HL-60 (cell line): ENCODE measurements at places on chromosomes 5 and 9.

DNA sequence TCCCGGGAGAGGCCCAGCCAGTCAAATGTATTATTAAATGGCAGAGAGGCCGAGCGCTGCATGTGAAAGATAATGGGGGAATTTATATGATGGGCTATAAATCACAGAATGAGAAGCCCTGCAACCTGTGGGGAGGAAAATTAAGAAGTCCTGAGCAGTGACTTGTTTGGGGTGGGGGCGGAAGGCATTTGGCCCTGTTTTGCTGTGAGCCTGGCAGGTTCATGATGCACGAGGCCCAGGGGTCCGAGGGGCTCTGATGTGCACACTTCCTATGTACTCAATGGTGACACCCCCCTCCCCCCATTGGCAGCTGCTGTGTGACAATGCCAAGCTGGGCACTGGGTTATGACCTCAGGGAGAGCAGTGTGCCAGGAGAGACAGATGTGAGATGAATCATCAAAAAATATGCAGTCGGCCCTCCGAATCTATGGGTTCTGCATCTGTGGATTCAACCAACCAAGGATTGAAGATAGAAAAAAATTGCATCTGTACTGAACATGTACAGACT lies 13.7 kb upstream of the DAB2IP start:
- DNase-seq = no peak

GRCh38 chr5:51398875-51399642 lies 15.8 kb downstream of the ISL1 start:
- DNase-seq = no peak

GRCh38 chr5:1488882-1489680 lies 34.7 kb downstream of the LPCAT1 start:
- no peak for DNase-seq

GRCh38 chr5:114912189-114912920 lies 257.4 kb downstream of the TRIM36 start:
- no peak for DNase-seq

DNA sequence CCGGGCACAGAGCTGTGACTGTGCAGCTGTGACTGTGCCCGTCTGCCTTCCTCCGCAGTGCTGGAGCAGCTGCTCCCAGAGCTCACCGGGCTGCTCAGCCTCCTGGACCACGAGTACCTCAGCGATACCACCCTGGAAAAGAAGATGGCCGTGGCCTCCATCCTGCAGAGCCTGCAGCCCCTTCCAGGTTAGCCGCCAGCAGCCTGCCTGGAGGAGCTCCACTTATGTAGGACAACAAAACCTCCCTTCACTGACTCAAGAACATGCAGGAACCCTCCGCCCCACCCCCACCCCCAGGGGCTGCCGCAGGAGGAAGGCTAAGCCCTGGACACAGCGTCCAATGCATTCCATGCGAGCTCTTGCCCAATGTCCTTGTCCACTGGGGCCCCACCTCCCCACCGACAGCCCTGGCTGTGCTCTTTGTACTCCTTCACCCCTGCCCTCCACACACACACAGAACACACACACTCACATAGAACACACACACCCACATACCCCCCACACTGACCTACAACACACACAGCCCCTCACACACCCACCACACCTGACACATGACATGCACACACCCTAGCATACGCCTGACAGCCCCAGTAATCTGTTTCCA lies 27.9 kb downstream of the AFAP1L1 start:
- no peak for DNase-seq
